ENCODE measurements at places on chromosomes 2 and 18. TPM values are rescaled to one million over a fixed set of nuclear protein-coding genes. Genes with fewer than 3 reads are reported as not detected.

- no peak for DNase-seq
- no peaks in the 10 kb centered on the region for H3K36me3 ChIP-seq
These were observed 228.8 kb downstream of the ETAA1 start for GRCh38 chr2:67625690-67626475.

DNA sequence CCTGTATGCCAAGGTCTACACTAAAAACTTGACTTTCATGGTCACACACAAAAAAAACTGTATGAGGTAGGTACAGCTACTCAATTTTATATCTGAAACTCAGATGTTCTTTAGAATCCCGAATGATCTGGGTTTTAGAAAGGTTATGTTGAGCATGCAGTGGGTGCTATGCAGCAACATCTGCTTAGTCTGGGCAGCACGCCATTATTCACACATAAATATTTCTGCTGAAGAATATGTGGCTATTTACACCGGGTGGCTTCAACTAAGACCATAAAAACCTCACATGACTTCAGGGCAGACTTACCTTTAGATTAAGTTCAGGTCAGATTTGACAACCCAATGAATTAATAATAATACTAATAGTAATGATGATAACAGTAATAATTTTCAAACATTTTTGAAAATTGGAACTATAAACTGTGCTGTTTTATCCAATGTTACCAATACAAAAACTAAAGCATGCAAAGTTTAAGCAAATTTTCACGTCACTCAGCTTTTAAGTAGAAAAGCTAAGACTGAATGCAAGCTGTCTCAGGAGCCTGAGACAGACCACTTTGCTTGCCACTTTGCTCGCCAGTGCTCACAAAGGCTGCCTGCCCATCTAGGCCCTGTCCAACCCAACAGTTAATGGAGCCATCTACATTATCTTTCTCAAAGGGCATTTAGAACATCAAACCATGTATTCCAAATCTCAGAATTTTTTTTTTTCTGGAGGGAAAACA, 292.0 kb downstream of the CNTNAP5 start:
- no peak overlapping the region for H3K27ac ChIP-seq
- no peaks in the 10 kb centered on the region for H3K36me3 ChIP-seq
- no peaks in the 10 kb centered on the region for H3K27me3 ChIP-seq
- no peaks in the 10 kb centered on the region for H3K4me1 ChIP-seq
- DNase-seq: no peak

GRCh38 chr18:57073501-57074187, 73.2 kb upstream of the BOD1L2 start:
- no peak for DNase-seq
- no peak overlapping the region for H3K27ac ChIP-seq
- no peak overlapping the region for H3K4me3 ChIP-seq

DNA sequence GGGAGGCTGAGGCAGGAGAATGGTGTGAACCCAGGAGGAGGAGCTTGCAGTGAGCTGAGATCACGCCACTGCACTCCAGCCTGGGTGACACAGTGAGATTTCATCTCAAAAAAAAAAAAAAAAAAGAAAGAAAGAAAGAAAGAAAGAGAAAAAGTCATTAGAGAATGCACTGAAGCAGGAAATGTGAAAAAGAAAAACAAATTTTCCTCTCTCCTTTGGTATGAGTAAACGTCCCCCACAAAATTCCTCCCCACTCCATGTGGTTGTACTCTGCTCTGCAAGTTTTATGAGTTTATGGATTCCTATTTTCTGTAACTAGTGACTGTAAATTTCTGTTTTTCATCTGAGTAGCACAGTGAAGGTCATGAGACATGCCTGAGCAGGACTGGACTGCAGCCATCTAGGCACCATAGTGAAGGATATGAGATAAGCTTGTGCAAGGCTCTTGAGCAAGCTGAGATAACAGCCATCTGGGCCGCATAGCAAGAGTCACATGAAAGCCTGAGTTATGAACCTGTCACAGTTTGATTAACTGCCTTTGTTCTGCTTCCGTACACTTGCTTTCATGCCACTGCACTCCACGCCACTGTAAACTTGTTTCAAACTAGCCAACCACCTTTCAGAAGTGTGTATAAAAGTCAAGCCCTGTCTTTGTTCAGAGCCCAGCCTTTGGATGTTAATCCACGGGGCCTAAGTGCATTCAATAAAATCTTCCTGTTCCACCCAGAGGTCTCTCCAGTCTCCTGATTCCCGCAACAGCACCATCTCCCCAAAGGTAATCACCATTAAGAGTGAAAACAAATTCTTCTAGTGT, 50.2 kb downstream of the SKA1 start:
- H3K4me3 ChIP-seq: no peak overlapping the region
- no peak overlapping the region for H3K27ac ChIP-seq
- DNase-seq: no peak

GRCh38 chr2:885230-886071, 65.2 kb upstream of the SNTG2 start:
- H3K4me1 ChIP-seq: no peaks in the 10 kb centered on the region
- DNase-seq: no peak
- peaks cover 5% of the 10 kb centered on the region for H3K27me3 ChIP-seq
- no peaks in the 10 kb centered on the region for H3K36me3 ChIP-seq

GRCh38 chr2:33358878-33359277, 117.6 kb upstream of the RASGRP3 start:
- DNase-seq: no peak
- no peaks in the 10 kb centered on the region for H3K27me3 ChIP-seq
- H3K4me3 ChIP-seq: no peak overlapping the region
- H3K4me1 ChIP-seq: no peaks in the 10 kb centered on the region

DNA sequence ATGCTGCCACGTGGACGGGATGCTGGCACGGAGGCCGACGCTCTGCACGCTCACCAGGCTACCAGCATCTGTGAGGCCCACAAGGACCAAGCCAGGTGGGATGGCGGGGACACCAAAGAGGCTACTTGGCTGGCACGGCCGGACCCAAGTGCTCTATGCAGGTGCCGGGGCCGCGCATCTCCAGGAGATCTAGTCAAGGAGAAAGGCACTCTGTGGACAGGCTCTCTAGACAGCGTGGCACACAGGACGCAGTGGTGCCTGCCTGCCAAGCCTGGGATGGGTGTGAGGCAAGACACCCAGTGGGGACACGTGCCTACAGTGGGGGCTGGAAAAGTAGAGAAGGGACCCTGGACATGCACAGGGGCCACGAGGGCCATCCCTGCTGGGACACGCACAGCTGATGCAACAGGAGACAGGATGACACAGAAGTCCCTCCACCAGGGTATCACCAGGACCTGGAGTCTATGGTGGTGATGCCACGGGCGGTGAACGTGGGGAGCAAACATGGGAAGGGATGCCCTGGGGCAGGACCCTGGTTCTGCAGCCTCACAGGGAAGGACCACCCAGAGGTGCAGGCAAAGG, 28.5 kb downstream of the ZNF516 start:
- no peaks in the 10 kb centered on the region for H3K27me3 ChIP-seq
- DNase-seq: no peak
- no peaks in the 10 kb centered on the region for H3K36me3 ChIP-seq
- H3K27ac ChIP-seq: no peak overlapping the region
- no peak overlapping the region for H3K4me3 ChIP-seq
- H3K4me1 ChIP-seq: peaks cover 9% of the 10 kb centered on the region

DNA sequence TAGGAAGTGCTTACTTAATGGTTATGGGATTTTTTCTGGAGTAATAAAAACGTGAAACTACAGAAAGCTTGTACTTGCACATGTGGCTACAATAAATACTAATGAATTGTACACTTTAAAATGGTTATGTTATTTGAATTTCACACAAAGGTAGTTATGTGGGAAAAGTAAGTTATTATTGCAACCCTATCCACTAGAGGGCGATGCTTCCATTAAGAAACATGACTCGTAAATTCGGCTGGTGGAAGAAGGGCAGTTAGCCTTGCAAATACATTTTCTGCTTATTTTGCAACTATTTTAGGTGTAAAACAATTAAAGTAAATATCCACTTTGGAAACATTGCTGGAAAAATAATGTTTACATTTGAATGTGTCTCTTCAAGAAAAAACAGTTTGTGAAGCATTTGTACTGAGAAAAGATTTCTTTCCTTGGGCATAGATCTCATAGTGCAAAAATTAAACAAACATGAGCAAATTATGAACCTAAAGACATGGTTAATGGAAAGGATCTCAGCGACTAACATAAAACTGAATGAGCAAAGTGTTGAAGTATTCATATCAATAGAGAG, 68.1 kb upstream of the CSRNP3 start:
- peaks cover 27% of the 10 kb centered on the region for H3K27me3 ChIP-seq
- H3K4me1 ChIP-seq: no peaks in the 10 kb centered on the region
- no peak overlapping the region for H3K4me3 ChIP-seq
- DNase-seq: no peak
- no peak overlapping the region for H3K27ac ChIP-seq

UGT1A7 gene
- total RNA-seq: not detected

UGT1A6 gene
- total RNA-seq: not detected

NDC80 gene
- 42.6 TPM for total RNA-seq

FAM237A gene
- not detected for total RNA-seq

GREB1L gene
- not detected for total RNA-seq

KIF5C gene
- total RNA-seq: 17.9 TPM

ACADL gene
- total RNA-seq: not detected
